ENCODE measurements at places on chromosomes 2 and 18.

DNA sequence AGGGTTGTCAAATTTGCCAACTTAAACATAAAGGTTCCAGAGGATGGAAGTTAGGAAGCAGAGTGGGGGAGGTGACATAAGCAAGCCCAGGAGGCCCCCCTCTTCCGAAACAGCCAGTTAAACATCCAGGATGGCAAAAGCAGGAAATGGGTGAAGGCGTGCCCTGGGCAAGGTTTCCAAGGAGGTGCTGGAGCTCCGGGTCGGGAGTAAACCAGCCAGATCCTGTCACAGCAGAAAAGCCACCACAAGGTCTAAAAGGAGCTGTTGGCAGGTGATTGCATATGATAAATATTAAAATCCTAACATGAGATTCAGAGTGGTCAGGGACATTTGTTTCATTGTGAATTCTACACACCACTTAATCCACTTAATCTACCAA is 572.2 kb upstream of the SALL3 start:
- no peak for DNase-seq

GRCh38 chr2:27139310-27139709 is at the start of gene PRR30:
Gene PRR30 (minus strand): TSS chr2:27139410. CDS start chr2:27138329, 1,081 bp downstream.
- no peak for DNase-seq

- DNase-seq = no peak
Observed at GRCh38 chr2:37984176-37984575, 59.1 kb downstream of the RMDN2 start.

DNA sequence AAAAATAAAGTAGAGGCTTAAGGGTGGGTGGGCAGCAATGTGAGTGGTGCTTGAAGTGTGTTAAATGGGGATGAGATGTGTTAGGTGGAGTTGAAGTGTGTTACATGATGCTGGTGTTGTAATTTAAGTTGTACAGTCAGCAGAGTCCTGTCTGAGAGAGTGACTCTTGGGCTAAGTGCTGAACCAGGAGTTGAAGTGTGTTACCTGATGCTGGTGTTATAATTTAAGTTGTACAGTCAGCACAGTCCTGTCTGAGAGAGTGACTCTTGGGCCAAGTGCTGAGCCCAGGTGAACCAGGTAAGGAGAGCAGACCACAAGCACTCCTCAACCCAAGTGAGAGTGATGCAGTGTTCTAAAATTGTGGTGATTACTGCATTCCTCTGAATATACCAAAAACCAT is 40.6 kb downstream of the LCLAT1 start:
- DNase-seq = no peak

- DNase-seq = no peak
Observed at GRCh38 chr2:237966250-237966564, 607 bp upstream of the UBE2F start.

DNA sequence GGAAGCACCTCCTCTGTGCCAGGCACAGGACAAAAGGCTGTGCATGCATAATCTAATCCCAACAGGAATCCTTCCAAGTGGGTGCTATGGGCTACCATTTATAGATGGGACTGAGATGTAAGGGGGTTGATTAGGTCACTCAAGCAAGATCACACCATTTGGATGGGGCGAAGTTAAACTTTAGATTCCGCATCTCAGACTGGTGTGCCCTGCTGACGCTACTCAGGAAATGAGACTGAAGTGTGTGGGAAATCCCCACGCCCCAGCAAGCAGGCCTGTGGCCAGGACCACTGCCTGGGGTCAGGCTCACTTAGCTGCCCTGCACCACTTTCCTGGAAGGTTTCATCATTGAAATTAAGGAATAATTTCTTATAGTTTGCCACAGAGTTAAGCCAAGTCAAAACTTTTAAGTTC is 70.5 kb upstream of the PPP1CB start:
- DNase-seq = no peak

- DNase-seq = no peak
Observed at GRCh38 chr2:230713331-230714135, 891 bp downstream of the CAB39 start.

DNA sequence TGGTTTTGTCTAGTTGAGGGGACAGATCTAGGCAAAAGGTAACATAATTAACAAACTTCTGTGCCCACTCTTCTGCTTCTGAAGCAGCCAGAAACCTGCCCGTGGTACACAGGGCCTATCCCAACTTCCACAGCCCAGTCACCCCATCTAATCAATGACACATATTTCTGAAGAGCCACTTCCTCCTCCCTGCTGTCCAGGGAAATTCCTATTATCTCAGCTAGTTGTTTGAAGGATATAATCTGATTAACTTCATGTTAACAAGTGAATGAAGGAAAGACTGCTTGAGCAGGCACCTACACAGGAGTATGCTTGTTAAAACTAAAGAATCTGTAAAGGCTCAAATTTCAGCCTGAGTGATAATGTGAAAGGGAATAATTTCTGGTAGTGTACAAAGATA is 61.4 kb downstream of the CCDC148 start:
- DNase-seq = peak; percentile 18

GRCh38 chr18:38006541-38006940 is 440.9 kb upstream of the CELF4 start:
- no peak for DNase-seq

GRCh38 chr2:168577885-168578284 is 121.8 kb downstream of the CERS6 start:
- no peak for DNase-seq

DNA sequence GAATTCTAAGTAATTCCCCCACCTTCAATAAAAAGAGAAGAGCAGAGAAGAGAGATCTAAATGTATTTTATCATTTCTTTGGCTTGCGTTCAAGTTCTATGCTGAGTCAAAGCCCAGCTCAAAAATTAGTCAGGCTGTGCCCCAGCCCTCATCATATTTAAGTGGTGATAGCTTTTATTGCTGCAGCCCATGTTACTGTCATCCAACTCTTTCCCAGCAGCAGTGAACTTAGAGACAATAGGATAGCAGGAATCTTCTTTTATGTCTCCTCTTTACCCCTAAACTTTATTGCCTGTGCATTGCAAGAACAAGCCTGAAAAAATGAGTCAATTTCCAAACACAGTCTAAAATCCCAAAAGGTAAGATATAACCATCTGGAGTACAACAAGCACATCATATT is 1599.3 kb upstream of the PIK3C3 start:
- no peak for DNase-seq

- no peak for DNase-seq
Observed at GRCh38 chr2:217887841-217888701, 114.7 kb downstream of the TNS1 start.

DNA sequence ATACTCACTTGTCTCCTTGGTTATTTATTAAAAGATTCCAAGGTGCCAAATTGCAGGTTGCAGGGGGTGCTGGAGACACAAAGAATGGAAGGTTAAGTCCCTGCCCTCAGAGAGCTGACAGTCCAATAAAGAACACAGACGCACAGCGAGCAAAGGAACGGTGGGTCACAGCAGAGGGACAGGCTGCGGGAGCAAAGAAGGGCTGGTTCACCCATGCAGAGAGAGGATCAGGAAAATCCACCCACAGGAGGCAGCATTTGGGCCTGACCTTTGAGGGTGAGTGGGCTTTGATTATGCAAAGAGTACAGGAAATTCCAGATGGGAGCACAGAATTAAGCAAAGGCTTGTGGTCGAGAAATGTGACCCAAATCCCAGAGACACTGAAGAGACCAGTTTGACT is 45.0 kb downstream of the ZBTB7C start:
- no peak for DNase-seq

- no peak for DNase-seq
Observed at GRCh38 chr2:217847115-217847514, 155.7 kb downstream of the TNS1 start.

DNA sequence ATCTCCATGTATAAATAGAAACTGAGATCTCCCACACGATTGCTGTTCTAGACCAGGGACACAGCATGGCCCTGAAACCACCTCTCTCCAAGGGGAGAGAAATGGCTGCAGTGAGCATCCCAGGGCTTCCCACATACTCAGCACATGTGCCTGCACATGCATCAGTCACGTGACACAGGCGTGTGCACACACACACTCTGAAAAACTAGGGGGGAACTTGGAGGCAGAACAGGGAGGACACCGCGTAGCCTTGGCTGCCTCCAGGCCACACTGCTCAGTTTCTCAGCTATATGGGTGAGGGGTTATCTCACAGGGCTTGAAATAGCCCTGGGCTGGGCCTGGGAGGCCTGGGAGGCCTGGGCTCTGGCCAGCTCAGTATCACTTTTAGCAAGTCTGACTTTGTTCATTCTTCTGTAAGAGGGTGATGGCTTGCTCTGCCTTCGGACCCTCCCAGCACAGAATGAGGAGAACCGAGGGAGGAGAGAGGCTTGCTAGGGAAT is 66.9 kb downstream of the EMX1 start:
- no peak for DNase-seq

- DNase-seq = no peak
Observed at GRCh38 chr2:61693744-61694143, 155.6 kb upstream of the XPO1 start.

- DNase-seq = peak; percentile 17
Observed at GRCh38 chr2:159185401-159186130, 100.9 kb downstream of the WDSUB1 start.

DNA sequence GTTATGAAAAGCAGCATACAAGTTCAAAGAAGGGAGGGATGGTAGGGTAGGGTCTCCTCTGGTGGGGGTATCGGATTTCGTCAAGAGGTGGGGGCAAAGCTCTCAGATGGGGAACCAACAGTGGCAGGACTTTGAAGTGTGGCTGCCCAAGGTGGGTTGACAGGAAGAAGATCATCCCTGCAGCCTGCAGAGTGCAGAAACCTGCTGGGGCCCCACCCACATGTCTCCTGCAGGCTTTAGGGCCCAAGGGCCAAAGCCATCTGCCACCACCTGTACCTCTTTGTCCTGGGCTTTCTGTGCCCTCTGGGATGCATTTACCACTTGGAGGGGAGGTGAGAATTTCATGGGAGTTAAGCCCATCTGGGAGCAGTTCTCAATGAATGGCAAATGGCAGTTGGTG is 42.7 kb downstream of the KCNF1 start:
- no peak for DNase-seq

- no peak for DNase-seq
Observed at GRCh38 chr2:70920367-70920715, 15.4 kb upstream of the ATP6V1B1 start.

- DNase-seq = no peak
Observed at GRCh38 chr2:201924453-201924852, 109.2 kb upstream of the FZD7 start.

GRCh38 chr18:51857989-51858388 is 482.0 kb upstream of the DCC start:
- DNase-seq = peak; percentile 48

- DNase-seq = no peak
Observed at GRCh38 chr2:221390878-221391277, 181.2 kb downstream of the EPHA4 start.

DNA sequence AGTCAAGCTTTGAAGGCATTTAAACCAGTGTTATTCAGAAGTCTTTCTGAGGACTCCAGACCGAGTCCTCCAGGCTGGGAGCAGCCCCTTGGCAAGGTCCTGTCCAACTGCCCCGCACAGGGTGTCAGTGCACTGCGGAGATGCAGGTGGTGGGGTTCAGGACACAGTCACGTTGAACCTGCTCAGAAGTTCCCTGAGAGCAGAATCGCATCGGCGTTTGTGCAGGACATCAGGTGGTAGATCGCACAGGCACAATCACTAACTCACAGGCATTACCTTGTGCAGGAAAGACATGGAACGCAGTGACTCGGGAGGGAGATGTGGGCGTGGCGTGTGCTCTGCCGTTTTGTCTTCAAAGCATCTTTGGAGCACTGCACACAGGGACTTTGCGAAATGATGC is 10.4 kb downstream of the COPS9 start:
- no peak for DNase-seq

DNA sequence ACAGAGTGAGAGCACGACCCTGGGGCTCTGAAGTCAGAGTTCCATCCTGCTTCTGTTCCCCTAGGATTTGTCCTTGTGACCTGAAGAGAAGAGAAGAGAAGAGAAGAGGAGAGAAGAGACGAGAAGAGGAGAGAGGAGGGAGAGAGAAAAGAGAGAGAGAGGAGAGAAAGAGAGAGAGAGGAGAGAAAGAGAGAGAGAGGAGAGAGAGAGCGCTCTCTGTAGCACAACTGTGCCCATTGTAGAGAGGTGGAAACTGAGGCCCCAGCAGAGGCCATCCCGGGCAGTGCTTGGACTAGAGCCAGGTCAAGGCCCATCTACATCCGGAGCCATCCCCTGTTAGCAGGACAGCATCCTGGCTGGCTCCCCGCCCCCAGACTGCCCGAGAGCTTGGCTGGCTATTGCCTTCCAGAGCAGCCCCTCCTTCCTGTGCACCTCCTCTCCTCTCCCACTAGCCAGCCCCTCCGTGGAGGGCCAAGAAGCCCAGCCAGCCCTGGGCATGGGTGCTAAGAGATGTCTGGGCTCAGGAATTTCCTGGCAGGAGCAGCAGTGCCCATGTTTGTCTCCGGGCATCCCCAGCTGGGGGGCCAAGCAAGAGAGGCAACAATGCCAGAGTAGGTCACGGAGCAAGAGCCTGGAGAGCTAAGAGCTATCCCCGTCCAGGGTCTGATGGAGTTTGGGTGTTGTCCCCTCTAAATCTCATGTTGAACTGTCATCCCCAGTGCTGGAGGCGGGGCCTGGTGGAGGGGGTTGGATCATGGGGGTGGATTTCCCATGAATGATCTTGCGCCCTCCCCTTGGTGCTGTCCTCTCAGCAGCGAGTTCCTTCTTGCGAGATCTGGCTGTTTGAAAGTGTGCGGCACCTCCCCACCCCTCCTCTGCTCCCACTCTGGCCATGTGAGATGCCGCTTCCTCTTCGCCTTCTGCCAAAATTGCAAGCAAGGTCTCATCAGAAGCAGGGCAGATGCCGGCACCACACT is 18.2 kb upstream of the GPR55 start:
- no peak for DNase-seq

DNA sequence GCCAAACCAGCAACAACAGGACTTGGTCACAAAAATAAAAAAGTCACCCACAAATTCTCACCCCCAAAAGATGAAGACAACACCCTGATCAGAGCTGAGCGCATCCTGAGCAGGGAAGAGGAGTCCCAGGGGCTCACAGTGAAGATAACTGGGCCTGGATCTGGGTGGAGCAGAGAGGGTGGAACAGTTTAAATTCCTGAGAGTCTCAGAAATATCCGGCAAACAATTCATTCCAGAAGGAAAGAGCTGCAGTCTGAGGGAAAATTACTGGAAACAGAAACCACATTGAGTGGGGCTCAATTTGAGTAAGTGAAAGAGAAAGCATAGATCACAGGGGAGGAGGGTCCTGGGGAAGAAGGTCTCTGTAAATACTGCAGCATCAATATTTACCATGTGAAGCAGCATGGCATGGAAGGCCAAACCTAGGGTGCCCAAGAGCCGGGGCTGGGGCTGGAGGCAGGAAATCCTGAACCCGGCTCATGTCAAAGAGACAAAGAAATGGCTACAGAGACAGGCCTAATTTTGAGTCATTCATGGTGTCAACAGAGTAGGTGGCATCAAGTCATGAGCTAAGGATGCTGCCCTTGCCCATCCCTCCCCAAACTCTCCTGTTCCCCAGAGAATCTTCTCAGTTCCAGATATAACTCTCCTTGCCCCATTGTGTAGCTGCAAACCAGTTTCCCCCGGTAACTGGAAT is 61.4 kb upstream of the ZBTB7C start:
- no peak for DNase-seq

GRCh38 chr2:239040152-239040761 is 192.4 kb downstream of the TWIST2 start:
- no peak for DNase-seq

GRCh38 chr2:68726100-68726499 is 8.5 kb upstream of the ARHGAP25 start:
- DNase-seq = no peak

Data from NCI-H524 (cell line).